ENCODE measurements at places on chromosomes 7 and 10. TPM values are rescaled to one million over a fixed set of nuclear protein-coding genes. Genes with fewer than 3 reads are reported as not detected.

- DNase-seq: no peak
These were observed 993.7 kb upstream of the AUTS2 start for GRCh38 chr7:68604541-68604940.

- no peak for DNase-seq
These were observed 3.6 kb upstream of the HTR5A start for GRCh38 chr7:155066417-155066950.

GRCh38 chr10:62992145-62992721 lies 140.9 kb upstream of the NRBF2 start:
- no peak for DNase-seq

DNA sequence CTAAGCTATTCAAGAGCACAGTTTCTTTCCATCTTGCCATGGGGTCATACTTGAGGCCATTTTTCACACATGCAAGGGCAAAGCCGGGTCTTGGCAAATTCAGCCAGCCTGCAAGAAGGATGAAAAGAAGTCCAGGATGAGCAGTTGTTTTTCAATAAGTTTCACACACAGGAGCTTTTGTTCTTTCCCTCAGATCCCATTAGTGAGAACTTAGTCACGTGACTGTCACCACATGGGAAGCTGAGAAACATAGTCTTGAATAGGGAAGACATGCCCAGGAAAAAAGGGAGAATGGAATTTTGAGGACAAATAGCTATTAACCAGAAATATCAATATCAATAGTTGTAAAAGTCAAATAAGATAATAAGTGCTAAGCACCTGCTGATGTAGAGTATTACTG lies 137.7 kb downstream of the AHR start:
- DNase-seq: no peak

DNA sequence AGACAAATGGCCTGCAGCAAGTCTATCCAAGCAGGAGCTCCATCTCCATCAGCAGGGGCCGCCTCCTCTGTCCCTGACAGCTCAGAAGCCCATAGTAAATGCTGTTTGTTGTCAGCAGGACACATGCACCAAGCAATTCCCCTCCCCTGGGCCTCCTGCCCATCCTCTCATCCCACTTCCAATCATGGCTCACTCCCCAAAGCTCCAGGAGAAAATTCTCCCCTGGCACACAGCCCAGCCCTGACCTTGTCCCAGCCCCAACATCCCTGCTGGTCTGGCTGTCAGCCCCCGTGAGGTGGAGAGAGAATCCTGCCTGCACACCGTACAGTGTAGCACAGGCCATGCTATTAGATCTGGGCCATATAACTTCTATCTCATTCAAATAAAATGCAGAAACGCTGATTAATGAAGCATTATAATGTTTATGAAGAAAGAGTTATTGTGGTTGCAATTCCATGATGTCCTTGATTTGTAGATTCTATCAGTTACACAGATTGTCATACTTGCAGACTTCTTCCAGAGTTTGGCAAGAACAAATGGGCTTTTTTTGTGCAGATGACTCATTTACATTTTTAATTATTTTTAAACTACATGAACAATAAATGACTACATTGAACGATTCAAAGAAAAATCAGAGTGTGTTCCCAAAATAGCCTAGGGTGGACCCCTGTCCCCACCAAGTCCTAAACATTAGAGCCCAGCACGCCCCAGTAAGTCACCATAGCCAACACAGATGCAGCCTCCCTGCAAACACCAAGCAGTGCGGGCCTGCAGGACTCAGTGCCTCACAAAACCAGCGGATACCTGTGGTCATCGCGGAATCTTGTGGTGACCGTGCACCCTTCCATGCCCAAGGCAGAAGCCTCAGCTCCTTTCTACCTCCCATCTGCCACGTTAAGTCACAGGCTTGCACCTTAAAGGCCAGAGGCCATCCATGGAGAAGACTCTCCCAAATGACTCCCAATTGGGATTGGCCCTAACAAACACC lies 70.1 kb downstream of the COBL start:
- no peak for DNase-seq

GRCh38 chr7:88243345-88243909 lies 23.6 kb upstream of the SRI start:
- DNase-seq: no peak

- DNase-seq: no peak
These were observed 10.9 kb upstream of the IKZF1 start for GRCh38 chr7:50293509-50294179.

GRCh38 chr10:30048768-30049517 lies 10.4 kb downstream of the JCAD start:
- no peak for DNase-seq

GRCh38 chr10:13270877-13271551 lies 28.9 kb downstream of the PHYH start:
- no peak for DNase-seq

DNA sequence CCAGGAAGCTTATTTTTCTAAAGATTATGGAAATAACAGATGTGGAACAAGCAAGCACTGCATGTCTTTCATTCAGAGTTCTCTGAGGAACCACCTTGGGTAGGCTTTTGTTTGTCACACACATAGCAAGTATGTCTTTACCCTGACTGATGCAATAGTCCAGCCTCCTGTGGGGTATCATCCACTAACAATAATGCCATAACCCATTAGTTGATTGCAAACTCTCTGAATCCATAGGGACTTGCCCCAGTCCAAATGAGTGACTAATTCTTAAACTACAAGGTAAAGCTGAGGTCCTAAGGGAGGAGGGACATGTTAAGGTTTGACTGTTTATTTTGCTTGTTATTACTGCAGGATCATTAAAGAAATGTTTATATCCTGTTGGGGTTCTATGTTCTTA lies 151.4 kb upstream of the PRPS1L1 start:
- no peak for DNase-seq

DNA sequence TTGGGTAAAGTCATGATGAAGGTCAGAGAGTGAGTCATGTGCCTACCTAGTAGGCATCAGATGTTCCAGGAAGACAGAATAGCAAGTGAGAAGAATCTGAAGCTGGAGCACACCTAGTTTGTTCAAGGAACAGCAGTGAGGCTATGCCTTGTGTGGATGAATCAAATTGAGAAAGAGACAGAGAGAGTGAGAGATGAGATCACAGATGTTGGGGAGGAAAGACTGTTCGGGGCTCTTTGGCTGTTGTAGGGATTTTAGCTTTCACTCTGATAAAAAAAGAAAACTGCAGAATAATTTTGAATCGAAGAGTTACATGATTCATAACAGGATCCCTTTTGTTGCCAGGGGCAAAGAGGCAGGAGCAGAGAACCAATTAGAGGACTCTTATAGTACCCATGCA lies 6.3 kb downstream of the LIPF start:
- DNase-seq: no peak

GRCh38 chr7:1671594-1672451 lies 1.7 kb downstream of the ELFN1 start:
- DNase-seq: no peak

- no peak for DNase-seq
These were observed 2.6 kb upstream of the CSGALNACT2 start for GRCh38 chr10:43135656-43136055.

GRCh38 chr10:111511751-111512150 lies 434.9 kb downstream of the ADRA2A start:
- no peak for DNase-seq

GRCh38 chr7:107196834-107197610 lies 28.2 kb downstream of the HBP1 start:
- no peak for DNase-seq

GRCh38 chr7:18038382-18038781 lies 10.7 kb upstream of the PRPS1L1 start:
- DNase-seq: no peak

- no peak for DNase-seq
These were observed 57.0 kb downstream of the PRKAG2 start for GRCh38 chr7:151819866-151820265.

DNA sequence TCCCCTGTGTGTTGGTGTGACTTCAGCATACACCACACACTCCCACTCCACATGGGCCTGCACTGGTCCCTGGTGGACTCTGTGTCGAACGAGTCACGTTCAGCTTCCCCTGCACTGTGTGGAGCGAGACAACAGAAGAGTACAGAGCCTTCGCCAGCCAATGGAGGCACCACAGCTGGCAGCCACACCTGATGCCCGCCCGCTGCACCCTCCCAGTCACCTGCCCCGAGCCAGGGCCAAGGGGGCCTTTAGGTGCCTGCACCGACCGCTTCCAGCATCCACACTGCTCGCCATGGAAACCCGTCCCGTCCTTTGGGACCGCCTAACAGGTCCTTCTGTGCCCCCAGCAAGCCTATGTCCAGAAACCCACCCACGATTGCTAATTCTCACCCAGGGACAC lies 9.2 kb downstream of the FOXL3 start:
- DNase-seq: no peak

- no peak for DNase-seq
These were observed 31.3 kb downstream of the PLAC9 start for GRCh38 chr10:80163741-80164341.

DNA sequence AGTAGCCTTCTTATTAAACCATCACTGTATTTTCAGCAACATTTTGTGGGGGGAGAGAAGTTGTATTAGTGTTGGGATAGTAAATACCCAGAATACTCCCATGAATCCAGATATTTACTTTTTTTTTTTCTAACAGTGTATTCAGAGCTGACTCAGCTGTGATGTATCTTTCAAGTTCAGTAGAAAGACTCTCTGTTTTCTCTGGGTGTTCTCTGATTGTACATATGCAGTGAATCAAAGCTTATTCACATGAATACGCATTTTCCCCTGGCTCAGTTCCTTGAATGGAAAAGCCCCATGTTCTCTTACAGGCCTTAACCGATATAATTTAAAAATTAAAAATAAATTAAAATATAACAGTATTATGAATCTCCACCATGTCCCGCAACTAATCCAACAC lies 1.3 kb downstream of the TFPI2 start:
- no peak for DNase-seq

DNA sequence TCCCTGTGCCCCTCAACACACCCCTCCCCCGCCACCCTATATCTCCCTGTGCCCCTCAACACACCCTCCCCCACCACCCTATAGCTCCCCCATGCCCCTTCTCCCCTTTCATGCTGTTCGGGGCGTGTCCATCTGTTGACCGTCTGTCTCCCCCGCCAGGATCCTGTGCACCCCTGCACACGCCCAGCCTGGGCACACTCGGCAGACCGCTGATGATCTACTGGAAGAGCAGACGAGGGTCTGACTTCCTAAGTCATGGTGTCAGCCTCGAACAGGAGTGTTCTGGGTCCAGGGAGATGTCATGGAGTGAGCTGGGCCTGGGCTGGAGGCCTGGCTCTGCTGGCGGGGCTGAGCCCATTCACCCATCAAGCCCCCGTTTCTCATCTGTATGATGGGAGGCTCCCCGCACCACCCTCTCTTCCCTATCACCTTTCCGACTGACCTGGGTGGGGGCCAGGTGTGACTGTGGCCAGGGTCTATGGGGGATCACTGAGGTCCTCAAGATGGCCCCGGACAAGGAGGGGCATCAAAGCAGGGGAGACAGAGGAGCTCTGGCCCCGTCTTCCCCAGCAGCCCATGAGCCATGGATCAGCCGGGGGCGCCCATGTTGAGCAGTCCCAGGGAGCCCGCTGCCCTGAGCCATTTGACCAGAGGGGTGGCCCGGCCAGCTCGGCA lies 48.3 kb downstream of the PDGFA start:
- no peak for DNase-seq

DNA sequence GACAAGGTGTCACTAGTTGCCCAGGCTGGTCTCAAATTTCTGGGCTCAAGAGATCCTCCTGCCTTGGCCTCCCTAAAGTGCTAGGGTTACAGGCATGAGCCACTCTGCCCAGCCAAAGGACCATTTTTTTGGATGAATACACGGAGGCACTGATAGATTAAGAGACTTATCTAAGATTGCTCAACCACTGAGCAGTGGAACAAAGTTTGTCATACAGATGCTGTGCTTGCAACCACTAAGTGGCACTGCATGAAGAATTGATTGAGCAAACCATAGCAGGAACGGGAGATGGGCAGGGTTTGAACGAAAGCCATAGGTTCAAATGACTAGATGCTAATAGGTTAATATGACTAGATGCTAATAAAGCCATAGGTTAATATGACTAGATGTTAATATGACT lies 61.1 kb downstream of the EBLN1 start:
- DNase-seq: no peak

DNA sequence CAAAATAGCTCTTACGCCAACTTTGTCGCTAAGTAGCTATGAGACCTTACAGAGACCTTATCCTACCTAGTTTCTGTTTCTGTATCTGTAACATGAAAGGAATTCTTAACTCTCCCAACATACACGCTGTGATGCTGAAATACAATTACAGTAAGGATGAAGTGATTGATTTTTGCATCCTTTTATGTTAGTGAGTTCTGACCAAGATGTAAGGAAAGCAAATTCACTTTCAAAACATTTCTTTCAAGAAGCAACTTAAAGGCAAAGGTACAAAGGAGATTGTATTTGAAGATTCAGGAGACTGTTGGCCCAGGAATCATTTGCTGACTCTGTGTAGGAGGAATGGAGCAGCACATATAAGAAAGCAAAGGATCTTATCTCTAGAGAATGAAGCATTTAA lies 7.1 kb upstream of the ANK3 start:
- DNase-seq: no peak

DNA sequence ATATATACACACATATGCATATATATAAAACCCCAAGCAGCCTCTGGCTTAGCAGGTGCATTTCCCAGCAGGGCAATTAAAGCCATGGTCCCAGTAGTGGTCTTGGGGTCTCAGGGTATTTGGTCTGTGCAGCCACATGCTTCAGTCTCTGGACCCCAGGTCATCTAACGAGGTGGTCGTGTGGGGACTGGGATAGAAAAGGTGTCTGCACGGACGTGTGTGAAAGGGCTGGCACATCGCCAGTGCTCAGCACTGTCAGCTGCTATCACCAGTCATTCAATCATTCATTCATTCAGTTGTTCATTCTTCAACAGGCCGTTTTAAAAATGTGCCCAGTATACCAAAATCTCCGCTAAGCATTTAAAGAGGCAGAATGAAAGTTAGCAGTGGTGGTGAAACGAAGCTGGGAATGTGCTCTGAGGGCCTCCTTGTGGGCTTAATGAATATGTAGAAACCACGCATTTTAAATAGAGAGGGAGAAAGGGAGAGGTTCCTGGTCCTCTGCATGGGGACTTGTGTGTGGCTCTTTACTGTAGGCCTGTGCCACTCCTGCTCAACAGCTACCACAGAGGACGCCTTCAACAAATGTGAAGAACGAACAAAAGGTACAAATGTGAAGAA lies 170.4 kb downstream of the EGFR start:
- no peak for DNase-seq

- DNase-seq: no peak
These were observed 179.8 kb downstream of the WNT2 start for GRCh38 chr7:117143066-117143465.

- DNase-seq: no peak
These were observed 918 bp downstream of the NET1 start for GRCh38 chr10:5413012-5413938.

- no peak for DNase-seq
These were observed 177.9 kb downstream of the TNS3 start for GRCh38 chr7:47404010-47404409.

CCDC146 gene
- 5.7 TPM for total RNA-seq

ARHGEF5 gene
- 29.2 TPM for total RNA-seq

SLC29A4 gene
- total RNA-seq: not detected

LUC7L2 gene
- 77.6 TPM for total RNA-seq

CYP3A4 gene
- not detected for total RNA-seq

OPN1SW gene
- total RNA-seq: not detected

DNTT gene
- total RNA-seq: not detected

PTPRN2 gene
- total RNA-seq: 1.5 TPM

SEC31B gene
- total RNA-seq: 0.85 TPM

PRR15 gene
- 0.53 TPM for total RNA-seq

SPOCK2 gene
- 6.1 TPM for total RNA-seq

ADGRA1 gene
- total RNA-seq: not detected

CNTNAP2 gene
- total RNA-seq: 1.4 TPM

SFMBT2 gene
- total RNA-seq: 1.8 TPM

NUTM2E gene
- under 0.01 TPM for total RNA-seq

ZNF727 gene
- total RNA-seq: 2.5 TPM

FRAT1 gene
- 2.7 TPM for total RNA-seq

RARRES2 gene
- total RNA-seq: 111 TPM
